ENCODE measurements at places on chromosomes 2 and 18.

DNA sequence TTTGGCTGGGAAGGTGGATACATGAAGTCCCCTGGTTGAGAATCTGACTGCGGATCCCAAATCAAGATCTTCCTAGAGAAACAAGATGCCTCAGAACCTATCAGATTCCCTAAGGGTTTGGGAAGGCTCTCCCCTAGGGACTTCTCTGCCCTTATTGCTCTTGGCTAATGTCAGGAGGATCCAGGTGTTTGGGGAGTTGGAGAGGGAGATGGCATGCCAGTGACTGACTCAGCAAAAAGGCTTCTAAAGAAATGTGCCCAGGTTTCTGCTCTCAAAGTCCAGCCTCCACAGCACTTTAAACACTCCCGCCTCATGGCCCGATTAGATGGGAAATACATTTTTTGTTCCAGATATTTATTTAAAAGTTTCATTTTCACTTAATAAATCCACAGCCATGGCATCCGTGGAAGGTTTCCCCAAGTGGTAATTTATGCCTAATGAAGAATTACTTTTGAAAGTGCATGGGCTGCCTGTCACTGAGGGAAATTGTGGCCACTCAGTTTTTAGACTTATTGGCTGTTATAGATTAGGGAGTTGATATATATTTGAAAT is 156.4 kb downstream of the OSR1 start:
- no peak for DNase-seq

- no peak for DNase-seq
Observed at GRCh38 chr2:54306556-54306955, 50.5 kb upstream of the TSPYL6 start.

DNA sequence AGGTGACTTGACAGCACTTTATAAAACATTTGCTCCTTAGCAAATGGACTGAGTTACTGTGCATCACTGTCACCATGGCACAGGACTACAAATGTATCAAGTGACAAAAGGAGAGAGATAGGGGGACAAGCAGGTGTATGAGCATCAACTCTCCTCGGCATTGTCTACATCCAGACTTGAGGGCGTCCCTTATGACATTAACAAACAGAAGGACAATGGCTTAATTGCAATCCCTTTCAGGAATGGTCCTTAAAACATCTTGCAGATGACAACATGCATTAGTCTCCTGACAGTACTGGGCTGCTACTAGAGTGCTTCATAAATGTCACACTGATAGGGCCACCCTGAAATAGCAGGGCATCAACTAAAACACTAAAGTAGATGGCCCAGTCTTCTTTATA is 198.8 kb downstream of the PDE1A start:
- no peak for DNase-seq

DNA sequence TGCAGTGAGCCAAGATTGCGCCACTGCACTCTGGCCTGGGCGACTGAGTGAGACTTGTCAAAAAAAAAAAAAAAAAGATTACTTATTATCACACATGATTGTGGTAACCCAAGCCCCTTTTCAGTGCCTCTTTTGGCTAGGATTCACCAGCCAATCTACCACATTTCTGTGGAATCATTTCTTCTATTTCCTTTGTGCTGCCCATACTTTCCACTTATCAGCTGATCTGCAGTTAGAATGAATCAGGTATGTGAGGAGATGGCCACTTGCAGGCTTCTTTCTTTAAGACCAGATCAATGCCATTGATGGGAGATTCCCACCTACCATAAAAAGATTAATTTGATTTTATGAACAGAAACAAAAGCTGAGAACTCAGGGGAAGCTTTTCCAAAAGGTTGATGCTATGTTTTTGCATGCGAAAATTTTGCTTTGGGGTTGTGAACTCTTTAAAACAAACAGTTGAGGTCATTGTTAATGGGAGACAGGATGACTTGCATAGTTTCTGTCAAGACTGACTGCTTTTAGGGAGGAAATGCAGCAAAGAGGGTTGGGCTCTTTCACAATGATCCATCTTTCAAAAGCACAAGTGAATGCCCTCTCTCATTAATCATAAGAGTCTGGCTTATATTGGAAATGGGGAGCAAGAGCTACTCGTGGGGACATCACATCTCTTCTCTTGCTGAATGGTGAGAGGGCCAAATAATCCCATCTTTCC is 66.9 kb upstream of the CYP26B1 start:
- DNase-seq: no peak

- peak; percentile 18 for DNase-seq
Observed at GRCh38 chr2:152694161-152694661, 23.1 kb downstream of the PRPF40A start.

- DNase-seq: no peak
Observed at GRCh38 chr2:74593826-74594772, 39.6 kb downstream of the DOK1 start.

- peak; percentile 56 for DNase-seq
Observed at GRCh38 chr2:38146275-38146906, 70.4 kb upstream of the CYP1B1 start.

DNA sequence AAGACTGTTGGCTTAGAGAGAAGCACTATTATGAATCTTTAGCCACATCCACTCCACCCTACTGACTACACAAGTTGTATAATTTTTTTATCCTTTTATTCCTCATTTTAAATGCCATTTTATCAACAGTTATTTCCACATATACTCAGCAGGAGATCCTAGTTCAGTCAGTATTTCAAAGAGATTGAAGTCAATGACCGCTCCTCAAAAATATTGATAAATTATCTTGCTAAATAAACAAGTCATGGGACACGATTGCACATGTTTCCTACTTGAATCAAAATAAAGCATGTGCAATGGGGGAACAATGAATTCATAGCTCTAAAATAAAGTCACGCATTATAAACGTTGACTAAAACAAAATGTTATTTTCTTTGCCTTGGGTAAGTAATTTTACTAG is 496.5 kb downstream of the LRRTM4 start:
- no peak for DNase-seq

GRCh38 chr18:3114451-3114850 is 101.5 kb upstream of the LPIN2 start:
- DNase-seq: no peak

- DNase-seq: no peak
Observed at GRCh38 chr2:57890464-57890863, 156.1 kb upstream of the VRK2 start.

GRCh38 chr2:235859651-235860050 is 308.5 kb downstream of the GBX2 start:
- DNase-seq: no peak

GRCh38 chr2:26591619-26592505 is 49.3 kb downstream of the CIB4 start:
- no peak for DNase-seq

- DNase-seq: no peak
Observed at GRCh38 chr2:127737892-127738291, 36.6 kb downstream of the SFT2D3 start.

GRCh38 chr18:25186871-25187270 is 165.1 kb downstream of the ZNF521 start:
- DNase-seq: no peak

DNA sequence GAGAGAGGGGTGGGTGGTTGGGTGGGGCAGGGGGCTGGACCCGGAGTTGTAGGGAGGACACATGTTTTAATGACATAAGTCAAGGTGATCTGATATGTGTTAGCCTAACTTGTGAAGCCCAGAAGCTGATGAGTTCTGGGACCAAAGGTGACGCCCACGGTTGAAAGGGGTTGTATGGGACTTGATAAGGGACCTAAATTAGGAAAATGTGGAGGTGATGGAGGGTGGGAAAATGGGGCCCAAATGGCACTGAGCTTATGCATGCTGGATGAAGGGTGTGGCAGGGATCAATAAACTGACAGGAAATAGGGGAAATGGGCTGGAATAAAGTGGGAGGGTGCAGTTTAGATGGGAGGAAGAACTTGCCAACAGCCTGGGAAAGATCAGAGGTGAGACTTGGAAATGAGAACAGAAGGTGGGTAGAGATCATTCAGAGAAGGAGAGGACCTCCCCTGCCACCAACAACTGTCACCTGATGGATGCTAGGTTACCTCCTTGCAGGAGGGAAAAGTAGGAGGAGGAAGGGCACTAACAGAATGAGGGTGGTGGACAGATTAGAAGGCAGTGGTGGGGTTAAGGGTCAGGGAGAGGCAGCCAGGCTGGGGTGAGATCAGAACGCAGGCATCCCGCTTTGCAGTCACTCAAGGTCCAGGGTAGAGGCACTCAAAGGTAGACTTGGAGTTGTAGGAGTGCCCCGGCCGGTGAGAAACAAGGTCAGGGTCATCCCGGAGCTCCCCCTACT is 15.3 kb downstream of the WNT10A start:
- DNase-seq: no peak

DNA sequence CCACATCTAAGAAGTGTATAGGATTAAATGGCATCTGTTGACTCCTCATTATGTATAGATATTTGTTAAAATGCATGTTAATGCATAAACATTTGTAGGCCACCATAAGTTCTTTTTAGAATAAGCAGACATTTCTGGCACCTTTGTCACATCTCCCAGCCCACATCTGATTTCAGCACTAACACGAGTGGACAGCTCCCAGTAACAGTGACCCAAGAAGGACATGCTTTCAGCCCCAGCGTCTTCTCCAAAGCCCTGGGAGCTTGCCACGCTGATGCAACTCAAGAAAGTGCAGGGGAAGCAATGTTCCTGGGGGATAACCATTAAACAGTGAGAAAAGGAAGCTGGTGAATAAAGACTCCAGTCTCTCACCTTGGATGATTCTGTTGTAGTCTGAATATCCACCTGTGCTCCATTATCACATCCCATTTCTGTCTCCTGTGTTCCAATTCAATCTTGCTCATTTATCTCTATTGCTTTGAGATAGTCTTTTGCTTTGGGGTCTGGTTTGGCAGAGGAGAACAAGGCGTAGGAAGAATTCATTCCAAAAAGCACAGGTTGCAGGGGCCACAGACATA is 182.6 kb upstream of the THSD7B start:
- peak; percentile 51 for DNase-seq

- DNase-seq: no peak
Observed at GRCh38 chr2:186456941-186457340, 29.1 kb upstream of the ZC3H15 start.

DNA sequence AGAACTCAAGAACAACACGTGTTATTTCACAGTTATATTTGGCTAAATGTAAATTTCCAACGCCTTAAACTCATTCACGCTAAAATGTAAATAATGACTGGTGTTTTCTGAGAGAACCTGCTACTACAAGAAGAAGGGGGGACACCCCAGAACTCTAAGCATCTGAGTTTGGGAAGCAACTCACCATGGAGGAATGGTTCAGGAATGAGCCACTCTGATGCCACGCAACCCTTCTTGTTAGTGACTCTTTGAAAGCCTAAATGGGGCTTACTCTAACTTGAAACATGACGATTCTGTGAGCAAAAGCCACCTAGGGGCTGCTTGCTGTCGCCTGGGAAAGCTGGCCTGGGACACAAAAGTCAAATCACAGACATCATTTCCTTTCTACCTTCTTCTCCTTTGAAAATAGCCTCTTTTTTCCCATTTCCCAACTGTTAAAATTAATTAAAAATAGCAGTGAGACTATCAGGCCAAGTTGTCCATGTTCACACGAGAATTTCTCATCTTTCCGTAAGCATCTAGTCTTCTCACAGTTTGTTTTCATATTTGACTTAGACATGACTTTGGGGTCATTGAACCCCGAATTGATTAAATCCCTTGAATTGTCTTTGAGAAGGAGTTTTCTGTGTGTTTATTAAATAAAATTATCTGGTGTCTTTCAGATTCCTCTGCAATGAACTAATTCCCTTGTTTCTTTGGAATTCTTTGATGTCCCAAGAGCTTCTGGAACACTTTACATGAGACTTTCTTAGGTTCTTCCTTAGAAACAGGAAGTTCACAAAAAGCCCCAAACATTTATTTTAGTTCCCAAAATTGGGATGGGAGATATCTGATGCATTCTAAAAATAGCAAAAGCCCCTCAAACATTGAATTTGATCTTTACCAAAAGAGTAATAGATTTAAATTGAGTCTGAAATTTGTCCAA is 75.5 kb upstream of the CABLES1 start:
- no peak for DNase-seq

GRCh38 chr2:220876080-220876824 is 695.9 kb downstream of the EPHA4 start:
- DNase-seq: no peak

DNA sequence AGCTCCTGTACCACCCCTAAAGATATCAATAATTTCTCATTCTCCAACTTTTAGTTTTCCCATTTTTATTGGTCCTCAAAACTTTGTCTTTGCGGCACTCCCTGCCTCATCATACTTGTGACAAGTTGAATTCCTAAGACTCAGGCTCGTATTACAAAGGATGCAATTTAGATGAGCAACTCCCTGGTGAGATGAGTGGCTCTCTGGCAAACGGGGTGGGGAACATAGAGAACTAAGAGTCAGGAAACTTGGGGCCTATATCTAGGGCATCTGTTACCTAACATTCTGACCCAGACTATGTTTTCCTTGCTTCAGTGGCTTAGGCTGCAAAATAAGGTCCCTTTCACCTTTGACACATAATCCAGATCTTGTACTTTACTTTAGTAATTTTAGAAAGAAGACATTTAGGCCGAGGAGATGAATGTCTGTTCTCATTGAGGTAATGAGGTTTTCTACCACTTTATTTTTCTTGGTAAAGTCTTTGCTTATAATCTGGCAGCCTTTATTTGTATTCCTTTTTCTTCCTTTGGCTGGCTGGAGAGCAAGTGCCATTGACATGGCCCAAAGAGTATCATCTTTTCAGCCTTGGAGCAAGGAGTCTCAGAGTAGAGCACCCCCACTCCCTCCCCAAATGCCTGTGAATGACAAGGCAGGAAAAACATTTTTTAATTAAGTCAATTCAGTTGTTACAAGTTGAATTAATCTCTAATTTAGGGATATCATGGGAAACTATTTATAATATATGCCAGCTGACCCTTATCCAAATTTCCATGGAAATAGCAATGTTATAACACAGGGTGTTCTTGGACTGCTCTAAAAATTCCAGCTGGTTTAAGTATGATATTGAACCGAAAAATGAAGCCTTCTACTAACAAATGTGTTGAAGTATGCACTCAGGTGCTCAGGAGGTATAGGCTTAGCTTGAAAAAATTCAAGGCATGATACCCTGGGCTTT is 15.2 kb downstream of the TSPYL6 start:
- peak; percentile 78 for DNase-seq

- DNase-seq: no peak
Observed at GRCh38 chr2:224594840-224595239, 9.7 kb upstream of the CUL3 start.

GRCh38 chr2:46858702-46859090 is 56.9 kb downstream of the MCFD2 start:
- peak; percentile 91 for DNase-seq

- DNase-seq: no peak
Observed at GRCh38 chr2:9800975-9801726, 42.1 kb upstream of the TAF1B start.

GRCh38 chr2:138744713-138745112 is 35.5 kb downstream of the NXPH2 start:
- DNase-seq: peak; percentile 75

GRCh38 chr2:25221579-25221978 is 53.2 kb upstream of the POMC start:
- no peak for DNase-seq
